ENCODE measurements at places on chromosomes 11 and 22. TPM values are rescaled to one million over a fixed set of nuclear protein-coding genes. Genes with fewer than 3 reads are reported as not detected.

DNA sequence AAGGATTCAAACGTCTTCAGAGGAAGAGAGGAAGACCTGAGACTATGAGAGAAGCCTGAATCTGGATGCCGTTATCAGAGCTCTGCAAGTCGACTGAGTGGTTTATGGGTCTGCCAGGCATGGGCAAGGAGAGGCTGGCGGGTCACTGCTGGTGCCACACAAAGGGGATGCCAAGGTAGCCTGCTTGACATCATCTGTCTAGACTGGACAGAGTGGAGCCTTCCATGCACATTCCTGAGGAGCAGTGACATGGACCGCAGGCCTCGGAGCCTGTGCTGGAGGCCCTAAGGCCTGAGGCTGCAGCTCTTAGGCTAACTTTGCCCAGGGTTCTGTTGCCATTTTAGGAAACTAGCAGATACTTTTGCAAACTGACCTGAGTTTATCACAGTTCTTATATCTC is 127.4 kb downstream of the WT1 start:
- DNase-seq, result no peak

DNA sequence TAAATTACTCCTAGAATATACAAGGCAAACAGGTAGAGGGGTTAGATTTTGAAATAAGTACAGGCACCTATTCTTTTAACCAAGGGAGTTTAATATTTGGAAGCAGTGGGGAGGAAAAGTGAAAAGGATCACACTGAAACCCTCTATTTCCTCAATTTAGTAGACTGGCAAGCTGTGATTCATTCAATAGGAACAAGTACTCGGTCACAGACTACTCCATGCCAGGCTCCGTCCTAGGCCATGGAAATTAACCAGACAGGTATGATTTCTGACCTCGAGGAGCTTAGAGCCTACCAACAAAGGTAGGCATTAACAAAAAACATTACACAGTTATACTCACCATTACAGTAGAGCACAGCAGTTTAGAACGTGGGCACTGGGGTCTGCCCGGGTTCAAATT is 40.9 kb downstream of the SIK3 start:
- no peak for DNase-seq

- DNase-seq, result no peak
Observed at GRCh38 chr11:71349627-71350026, 97.2 kb upstream of the SHANK2 start.

GRCh38 chr11:95101935-95102334 is 12.3 kb downstream of the ENDOD1 start:
- DNase-seq, result no peak

- DNase-seq, result no peak
Observed at GRCh38 chr22:23556026-23556620, 24.0 kb downstream of the IGLL1 start.

DNA sequence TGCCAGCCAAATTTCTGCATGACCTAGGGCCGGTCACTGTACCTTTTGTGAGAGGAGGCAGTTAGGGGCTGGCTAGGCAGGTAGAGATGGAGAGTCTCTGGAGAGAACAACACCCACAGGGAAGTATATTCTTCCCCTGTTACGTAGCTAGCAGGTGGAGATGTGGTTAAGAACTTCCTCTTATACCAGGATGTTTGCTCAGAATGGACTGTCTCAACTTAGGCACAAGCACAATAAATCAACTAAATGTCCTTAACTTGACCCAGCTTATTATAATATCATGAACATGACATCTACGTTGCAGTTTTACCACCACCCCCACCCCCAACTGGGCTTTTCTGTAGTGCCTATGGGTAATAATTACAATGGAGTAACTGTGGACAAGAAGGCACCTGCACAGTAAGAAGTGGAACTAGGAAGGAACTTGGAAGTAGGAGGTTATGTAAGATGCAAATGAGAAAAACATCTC is 60.7 kb upstream of the MPEG1 start:
- DNase-seq, result no peak

DNA sequence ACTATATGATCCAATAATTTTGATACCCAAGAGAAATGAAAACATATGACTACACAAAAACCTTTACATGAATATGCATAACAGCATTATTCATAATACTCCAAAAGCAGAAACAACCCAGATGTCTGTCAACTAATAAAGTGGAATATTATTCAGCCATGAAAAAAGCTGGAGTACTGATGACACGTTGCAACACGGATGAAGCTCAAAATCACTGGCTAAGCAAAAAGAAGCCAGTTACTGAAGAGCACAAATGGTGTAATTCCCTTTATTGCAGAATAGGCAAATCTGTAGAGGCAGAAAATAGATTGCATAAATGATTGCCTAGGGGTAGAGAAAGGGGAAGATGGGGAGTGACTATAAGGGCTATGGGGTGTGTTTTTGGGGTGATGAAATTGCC is 117.6 kb upstream of the FGF3 start:
- DNase-seq, result no peak

DNA sequence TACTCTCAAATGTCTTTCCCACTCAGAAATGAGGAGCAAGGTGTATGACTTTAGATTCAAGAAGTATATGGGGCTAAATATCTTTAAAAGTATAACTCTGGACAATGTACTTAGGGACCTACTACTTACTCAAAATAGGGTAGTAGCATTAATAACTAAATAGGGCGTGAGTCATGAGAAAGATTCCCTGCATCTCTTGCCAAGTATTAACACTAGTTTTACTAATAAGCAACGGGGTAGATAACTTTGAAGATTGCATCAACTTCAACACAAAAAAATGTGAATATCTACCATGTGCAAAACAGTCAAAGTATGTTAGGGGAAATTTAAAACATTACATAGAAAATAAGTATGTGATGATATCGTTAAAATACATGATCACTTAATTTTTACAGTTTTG is 99.6 kb downstream of the PGR start:
- no peak for DNase-seq

GRCh38 chr11:36426226-36426848 is 83.7 kb downstream of the TRAF6 start:
- no peak for DNase-seq

The RTN4R gene
- total RNA-seq, result 1.3 TPM

The MUC5AC gene
- 0.39 TPM for total RNA-seq

The SYCE3 gene
- not detected for total RNA-seq
